Stromal cell of bone marrow (primary cell): ENCODE measurements at places on chromosomes 3 and 15.

GRCh38 chr3:176697284-176697889 is 499.9 kb downstream of the TBL1XR1 start:
- no peak for DNase-seq

DNA sequence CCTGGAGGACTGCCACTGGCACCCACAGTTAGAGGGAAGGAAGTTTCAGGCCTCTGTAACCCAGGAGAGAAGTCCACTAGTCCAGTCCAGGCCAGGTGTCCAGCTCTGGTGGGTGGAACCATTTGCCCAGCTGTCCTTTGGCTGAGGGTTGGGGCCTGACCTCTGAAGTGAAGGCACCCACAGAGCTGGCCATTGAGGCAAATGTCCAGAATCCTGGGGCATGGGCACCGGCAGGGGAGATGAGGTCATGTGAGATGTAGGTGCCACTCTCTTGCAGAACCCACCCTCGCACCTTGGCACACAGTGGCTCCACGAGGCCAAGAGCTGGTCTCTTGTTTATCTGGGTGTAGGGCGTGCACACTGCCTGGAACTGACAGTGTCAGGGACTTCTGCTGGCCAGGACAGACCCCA is 162.8 kb downstream of the SMAD6 start:
- DNase-seq = no peak

DNA sequence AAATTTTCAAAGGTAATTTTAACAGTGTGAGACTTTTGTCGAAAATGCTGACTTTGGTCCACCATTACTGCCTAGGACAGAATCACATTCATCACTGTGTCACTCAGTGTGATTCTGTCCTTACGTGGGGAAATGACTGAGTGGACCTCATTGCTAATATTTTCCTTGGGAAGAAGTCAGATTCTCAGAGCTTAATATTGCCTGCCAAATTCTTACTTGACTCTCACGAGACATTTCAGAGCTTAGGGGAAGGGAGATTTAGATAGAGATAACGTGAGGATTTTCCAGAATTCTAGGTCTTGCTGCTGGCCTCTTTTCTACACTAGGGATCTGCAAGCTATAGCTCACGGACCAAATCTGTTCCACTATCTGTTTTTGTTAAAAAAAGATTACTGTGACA is 270.4 kb downstream of the SUCLG2 start:
- peak; percentile 28 for DNase-seq

GRCh38 chr15:88302373-88302772 is 45.8 kb upstream of the NTRK3 start:
- no peak for DNase-seq

- peak; percentile 16 for DNase-seq
These were observed 192.6 kb upstream of the MBNL1 start for GRCh38 chr3:152076148-152076547.

- DNase-seq = peak; percentile 35
These were observed 115.1 kb downstream of the LIPC start for GRCh38 chr15:58546635-58547627.

GRCh38 chr3:71512544-71512943 is 71.0 kb downstream of the FOXP1 start:
- DNase-seq = no peak

- DNase-seq = no peak
These were observed 158.5 kb upstream of the SGO1 start for GRCh38 chr3:20344400-20344959.

- DNase-seq = peak; percentile 89
These were observed 90.7 kb downstream of the CNTN6 start for GRCh38 chr3:1183320-1184048.

DNA sequence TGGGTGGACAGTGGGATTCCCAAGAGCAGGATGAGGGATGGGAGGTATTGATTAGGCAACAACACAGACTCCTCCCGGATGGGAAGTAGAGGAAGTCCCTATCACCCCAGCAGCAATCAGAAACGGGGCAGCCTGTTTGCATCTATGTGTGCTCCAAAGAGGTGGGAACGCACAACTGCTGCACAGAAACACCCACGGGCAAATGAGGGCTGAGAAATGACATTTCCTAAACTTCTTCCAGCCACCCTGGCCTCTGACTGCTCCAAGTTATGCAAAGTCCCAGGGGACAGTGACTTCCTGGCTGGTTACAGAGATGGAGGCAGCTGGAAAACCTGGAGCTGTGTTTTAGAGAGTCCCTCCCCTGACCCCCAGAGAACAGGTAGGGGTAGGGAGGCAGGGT is 42.6 kb downstream of the HCN4 start:
- no peak for DNase-seq

DNA sequence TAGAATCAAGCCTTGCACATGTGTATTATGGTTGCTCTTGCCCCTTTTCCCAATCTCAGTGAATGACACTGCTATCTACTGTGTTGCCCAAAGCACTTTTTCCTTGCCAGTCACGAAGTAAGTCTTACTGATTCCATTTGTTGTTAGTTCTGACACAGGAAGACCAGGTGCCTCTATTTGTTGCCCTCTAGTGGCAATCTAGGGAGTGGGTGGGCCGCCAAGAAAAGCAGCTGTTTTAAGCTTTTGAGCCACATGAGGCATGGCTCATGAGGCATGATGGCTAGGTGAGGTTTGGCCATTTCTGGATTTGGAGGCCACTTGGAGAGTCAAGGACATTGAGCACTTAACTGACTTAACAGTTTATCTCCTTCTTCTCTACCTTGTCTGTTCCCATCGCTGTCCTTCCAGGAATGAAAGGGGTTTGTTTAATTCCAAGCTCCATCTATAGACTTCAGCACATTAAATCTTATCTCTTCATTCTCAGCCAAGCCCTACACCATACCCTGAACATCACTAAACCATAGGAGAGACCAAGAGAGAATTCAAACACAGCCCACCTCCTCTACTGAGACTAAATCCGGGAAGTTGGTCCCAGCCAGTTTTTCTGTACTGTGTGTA is 103.1 kb downstream of the HCN4 start:
- no peak for DNase-seq

GRCh38 chr3:170196833-170197232 is 15.3 kb upstream of the PHC3 start:
- no peak for DNase-seq

GRCh38 chr3:137647179-137647578 is 116.9 kb upstream of the SOX14 start:
- DNase-seq = no peak

DNA sequence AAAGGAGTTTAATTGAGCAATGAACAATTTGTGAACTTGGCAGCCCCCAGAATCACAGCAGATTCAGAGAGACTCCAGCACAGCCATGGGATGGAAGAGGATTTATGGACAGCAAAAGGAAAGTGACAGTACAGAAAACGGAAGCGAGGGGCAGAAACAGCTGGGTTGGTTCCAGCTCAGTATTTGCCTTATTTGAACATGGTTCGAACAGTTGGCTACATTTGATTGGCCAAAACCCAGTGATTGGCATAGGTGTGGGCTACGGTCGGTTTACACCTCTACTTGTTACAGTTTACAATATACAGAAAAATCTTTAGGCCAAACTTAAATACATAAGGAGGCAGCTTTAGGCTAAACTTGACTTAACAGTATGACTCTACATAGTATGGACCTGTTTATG is 9.7 kb upstream of the MAP3K13 start:
- no peak for DNase-seq

DNA sequence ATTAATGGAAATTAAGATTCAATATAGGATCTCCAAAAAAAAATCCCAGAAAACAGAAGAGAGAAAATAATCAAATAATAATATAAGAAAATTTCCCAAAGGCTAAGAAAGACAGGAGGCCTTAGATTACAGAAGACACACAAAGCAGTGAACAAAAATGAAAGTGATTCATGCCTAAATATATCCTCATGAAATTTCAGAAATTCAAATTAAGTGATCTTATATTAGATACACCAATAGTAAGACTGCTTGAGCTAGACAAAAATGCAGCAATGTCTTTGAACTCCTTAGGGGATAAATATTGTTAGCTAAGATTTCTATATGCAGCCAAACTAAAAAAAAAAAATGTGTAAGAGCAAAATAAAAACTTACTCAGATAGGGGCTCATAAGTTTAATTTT is 44.6 kb upstream of the ARPP21 start:
- DNase-seq = no peak

DNA sequence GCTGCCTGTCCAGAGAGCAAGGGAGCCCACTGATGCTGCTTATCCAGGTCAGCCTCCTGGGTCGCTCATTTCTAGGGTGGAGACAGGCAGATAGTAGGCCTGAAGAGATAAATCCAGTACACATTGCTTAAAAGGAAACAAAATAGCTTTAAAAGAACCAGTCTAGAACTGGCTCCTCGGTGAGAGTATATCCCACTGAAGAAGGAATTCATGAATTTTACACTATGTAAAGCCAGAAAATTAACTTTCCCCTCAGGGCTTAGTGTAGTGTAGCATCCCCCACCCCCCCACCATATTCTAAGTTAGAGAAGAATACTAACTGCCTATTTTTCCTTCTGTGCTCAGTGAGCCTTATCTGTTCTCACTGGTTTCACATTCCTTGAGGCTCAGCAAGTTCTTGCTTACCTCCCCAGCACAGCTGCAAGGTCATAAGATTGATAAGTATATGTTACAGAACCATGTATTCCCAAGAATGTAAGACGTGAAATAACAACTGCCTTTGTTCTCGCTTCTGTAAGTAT is 30.5 kb upstream of the NOX5 start:
- DNase-seq = no peak

- no peak for DNase-seq
These were observed 60.2 kb upstream of the ABHD2 start for GRCh38 chr15:89028036-89028435.

- no peak for DNase-seq
These were observed 54.1 kb downstream of the TP63 start for GRCh38 chr3:189685291-189685690.

DNA sequence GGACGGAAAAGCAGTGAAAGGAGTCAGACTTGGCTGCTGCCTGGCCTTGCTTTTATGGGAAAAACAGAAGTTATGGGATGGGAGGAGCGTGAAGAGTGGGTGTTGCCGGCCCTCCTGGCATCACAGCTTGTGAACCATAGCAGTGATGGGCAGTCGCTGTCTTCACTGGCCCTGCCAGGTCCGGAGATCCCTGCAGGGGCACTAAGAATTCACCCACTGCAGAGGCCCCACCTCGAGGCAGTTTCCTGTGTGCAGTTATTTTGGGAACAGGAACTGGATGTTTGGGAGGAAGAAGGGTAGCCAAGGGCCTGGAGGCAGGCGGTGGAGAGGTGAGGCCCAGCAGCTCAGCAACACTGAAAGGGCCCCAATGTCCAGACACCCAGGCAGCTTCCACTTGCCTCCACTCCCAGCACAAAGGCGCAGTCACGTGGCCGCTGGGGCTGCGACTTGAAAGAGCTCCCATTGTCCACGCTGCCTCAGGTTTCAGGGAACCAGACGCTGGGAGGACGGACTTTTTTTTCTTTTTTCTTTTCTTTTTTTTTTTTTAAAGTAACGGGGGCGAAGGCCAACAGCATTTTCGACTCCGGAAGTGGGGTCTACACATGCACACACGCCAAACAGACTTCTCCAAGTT is 255.6 kb downstream of the ZNF621 start:
- DNase-seq = peak; percentile 77

- peak; percentile 61 for DNase-seq
These were observed 1.1 kb upstream of the PIK3CA start for GRCh38 chr3:179146911-179147513.

- no peak for DNase-seq
These were observed 105.0 kb downstream of the MYLK start for GRCh38 chr3:123778991-123779622.

DNA sequence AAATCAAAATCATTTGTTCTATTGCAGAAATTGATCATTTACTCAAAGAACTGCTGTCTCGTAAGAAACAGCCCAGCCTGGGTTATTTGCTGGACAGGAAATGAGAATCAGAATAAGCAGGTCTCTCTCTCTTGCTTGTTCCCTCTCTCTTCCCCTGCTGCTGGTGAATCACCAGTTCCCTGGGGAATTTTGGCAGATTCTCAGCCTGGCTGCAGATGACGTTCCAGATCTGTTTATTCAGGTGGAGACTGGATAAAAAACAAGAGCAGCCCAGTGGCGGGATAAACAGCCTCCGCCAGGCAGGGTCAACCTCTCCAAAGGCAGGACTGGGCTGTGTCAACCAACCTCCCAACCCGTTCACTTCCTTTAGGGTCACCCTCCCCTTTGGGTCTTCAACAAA is 72.1 kb downstream of the LRIG1 start:
- DNase-seq = peak; percentile 95

DNA sequence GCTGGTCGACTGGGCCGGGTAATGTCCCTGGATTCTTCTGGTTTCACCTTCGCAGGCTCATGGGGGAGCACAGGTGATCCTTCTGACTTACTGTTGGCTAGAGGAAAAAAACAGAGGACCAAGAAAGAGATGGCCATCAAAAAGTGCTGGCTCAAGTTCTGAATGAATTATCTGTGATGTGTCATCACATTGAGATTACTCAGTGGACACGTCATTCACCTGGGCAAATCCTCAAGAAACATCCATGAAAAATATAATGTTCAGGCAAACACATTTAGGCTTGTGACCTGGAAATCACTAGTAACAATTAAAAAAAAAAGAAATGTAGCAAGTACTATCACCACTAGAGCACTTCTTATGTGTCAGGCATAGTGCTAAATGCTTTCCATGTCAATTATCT is 81.5 kb upstream of the SLC2A2 start:
- DNase-seq = no peak

DNA sequence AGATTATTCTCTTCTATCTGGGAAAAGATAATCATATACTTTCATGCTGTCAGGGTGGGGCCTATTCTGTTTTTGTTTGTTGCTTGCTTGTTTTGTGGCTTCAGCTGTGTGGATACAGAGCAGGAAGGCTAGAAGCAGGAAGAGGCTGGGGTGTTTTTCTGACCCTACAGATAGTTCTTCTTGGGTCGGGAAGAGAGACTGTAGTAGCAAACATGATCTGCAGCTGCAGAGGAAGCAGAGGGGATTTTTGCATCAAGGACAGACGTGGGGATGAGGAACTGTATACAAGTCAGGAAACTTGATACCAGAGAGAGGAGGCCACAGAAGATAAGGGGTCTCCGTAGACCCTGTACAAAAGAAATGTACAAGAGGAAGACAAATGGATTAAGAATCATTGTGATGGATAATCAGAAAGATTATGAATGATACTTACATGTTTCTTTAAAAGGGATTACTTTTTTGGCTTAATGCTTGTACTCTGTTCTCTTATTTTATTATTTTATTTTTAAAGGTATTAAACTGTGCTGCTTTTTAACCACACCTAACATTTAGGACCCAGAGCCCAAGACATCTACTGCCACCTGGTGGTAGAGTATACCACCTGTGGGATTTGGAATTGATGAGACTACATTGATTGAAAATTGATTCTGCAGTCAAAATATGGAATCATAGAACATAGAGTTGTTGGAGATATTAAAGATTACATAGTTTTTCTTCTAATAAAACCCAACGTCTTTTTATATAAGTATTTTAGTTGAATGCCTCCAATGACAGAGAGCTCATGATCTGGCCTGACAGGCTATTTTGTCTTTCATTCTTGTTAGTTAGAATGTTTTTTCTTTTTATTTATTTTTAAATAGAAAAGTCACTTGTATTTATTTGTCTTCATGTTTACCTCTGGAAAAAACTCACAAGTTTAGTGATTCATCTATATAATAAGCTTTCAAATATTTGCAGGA is 87.3 kb upstream of the ROPN1 start:
- peak; percentile 21 for DNase-seq

- peak; percentile 6 for DNase-seq
These were observed 18.3 kb downstream of the THBS1 start for GRCh38 chr15:39598958-39599845.

- DNase-seq = peak; percentile 48
These were observed 270.3 kb downstream of the RYR3 start for GRCh38 chr15:33581032-33581431.

GRCh38 chr15:89666184-89666857 is 11.1 kb upstream of the KIF7 start:
- DNase-seq = no peak
